Type B pancreatic cell (in vitro differentiated cells): ENCODE measurements at places on chromosomes 6 and 20.

DNA sequence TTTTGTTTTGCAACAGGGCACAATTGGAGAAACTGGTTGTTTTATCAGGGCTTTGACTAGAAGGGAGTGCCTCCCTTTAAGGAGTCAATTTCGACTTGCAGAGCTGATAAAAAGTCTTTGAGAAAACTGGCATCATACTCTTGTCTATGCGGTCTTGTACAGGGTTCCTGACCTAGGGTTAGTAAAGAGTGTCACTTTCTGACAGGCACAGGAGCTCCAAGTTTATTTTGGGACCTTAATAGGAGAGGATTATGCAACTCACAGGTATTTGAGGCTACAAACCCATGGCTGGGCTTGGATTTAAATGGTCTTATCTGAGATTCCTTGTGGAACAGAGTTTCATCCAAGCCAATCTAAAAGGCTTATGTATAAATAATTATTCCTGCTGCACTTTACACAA is 365.4 kb downstream of the HTR1B start:
- no peak for DNase-seq
- no peak overlapping the region for H3K4me3 ChIP-seq
- peaks cover 4% of the 10 kb centered on the region for H3K4me1 ChIP-seq
- no peaks in the 10 kb centered on the region for H3K27me3 ChIP-seq

GRCh38 chr20:53671370-53671769 is 77.7 kb upstream of the ZNF217 start:
- DNase-seq, result no peak
- H3K36me3 ChIP-seq, result no peaks in the 10 kb centered on the region
- no peaks in the 10 kb centered on the region for H3K4me1 ChIP-seq
- H3K27me3 ChIP-seq, result no peaks in the 10 kb centered on the region

GRCh38 chr6:145891126-145891525 is 73.0 kb downstream of the SHPRH start:
- H3K27me3 ChIP-seq, result no peaks in the 10 kb centered on the region
- H3K4me3 ChIP-seq, result no peak overlapping the region
- H3K36me3 ChIP-seq, result peaks cover 26% of the 10 kb centered on the region
- H3K4me1 ChIP-seq, result no peaks in the 10 kb centered on the region

DNA sequence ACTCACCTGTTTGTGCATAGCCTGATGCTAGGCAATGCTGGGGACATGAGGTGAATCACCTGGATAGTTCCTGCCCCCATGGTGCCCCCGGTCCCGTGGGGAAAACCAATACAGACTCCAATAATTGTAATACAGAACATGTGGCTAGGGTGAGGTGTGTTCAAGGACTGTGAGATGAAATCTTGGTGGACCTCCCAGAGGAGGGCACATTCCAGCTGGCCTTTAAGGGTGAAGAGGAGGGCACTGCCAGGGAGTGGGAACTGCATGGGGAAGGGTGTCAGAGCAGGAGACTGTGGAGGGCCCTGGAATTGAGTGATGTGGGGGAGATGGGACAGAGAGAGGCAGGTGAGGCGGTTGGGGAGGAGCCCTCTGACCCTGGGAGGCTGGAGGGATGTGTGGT is 2.5 kb downstream of the COX4I2 start:
- no peaks in the 10 kb centered on the region for H3K36me3 ChIP-seq
- no peaks in the 10 kb centered on the region for H3K27me3 ChIP-seq
- DNase-seq, result no peak
- peaks cover 7% of the 10 kb centered on the region for H3K4me1 ChIP-seq
- H3K27ac ChIP-seq, result peak overlapping the region; percentile 40

GRCh38 chr6:27795697-27796494 is 116.3 kb downstream of the OR2B2 start:
- H3K36me3 ChIP-seq, result no peaks in the 10 kb centered on the region
- peak overlapping the region; percentile 48 for H3K4me3 ChIP-seq
- no peak for DNase-seq
- H3K27me3 ChIP-seq, result peaks cover 8% of the 10 kb centered on the region
- H3K4me1 ChIP-seq, result peaks cover 17% of the 10 kb centered on the region

DNA sequence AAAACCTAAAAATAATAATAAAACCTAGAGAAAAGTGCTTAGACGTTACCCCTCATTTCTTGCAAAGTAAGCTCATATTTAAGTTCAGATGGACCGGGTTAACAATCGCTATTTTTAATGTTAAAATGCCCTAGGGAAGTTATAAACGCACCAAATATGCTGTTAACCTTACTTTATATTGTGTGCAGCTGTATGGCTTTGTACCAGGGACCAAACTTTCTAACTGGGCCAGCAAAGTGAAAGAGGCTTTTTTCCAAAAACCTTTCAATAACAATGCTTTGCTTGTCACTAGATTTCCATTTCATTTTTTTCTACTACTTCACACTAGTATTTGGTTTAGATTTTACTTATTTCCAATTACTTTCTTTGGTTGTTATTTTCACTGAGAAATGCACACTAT is 248.5 kb downstream of the FOXC1 start:
- peaks cover 4% of the 10 kb centered on the region for H3K36me3 ChIP-seq
- no peak overlapping the region for H3K4me3 ChIP-seq
- peaks cover 21% of the 10 kb centered on the region for H3K4me1 ChIP-seq
- H3K27ac ChIP-seq, result no peak overlapping the region
- no peak for DNase-seq

- H3K36me3 ChIP-seq, result no peaks in the 10 kb centered on the region
- no peaks in the 10 kb centered on the region for H3K27me3 ChIP-seq
- H3K27ac ChIP-seq, result peak overlapping the region; percentile 88
- no peak for DNase-seq
- peaks cover 72% of the 10 kb centered on the region for H3K4me1 ChIP-seq
Observed at GRCh38 chr6:2558098-2558680, 192.5 kb downstream of the MYLK4 start.

DNA sequence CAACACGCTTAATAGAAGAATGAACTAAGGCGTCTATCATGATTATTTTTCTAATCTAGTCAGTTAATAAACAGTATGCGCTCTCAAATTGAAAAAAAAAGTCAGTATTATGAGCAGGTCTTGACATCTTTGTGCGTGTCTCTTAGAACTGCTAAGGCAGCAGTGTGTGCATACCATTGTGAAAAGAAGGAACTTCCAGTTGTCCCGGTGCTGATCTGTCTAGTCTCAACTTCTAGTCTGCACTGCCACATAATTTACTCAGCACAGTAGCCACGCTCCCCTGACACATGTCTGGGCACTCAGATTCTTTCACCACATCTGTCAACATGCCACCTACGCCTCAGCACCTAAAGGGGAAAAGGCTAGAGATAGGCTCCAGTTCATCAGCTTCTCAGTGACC is 61.1 kb upstream of the SPDEF start:
- H3K27me3 ChIP-seq, result no peaks in the 10 kb centered on the region
- DNase-seq, result no peak
- H3K27ac ChIP-seq, result no peak overlapping the region

GRCh38 chr20:34300809-34301586 is 2.2 kb downstream of the AHCY start:
- DNase-seq, result no peak
- H3K4me3 ChIP-seq, result no peak overlapping the region
- peaks cover 5% of the 10 kb centered on the region for H3K36me3 ChIP-seq

GRCh38 chr6:34506718-34507117 is 40.8 kb downstream of the PACSIN1 start:
- no peaks in the 10 kb centered on the region for H3K27me3 ChIP-seq
- H3K4me1 ChIP-seq, result peaks cover 10% of the 10 kb centered on the region
- H3K27ac ChIP-seq, result no peak overlapping the region

DNA sequence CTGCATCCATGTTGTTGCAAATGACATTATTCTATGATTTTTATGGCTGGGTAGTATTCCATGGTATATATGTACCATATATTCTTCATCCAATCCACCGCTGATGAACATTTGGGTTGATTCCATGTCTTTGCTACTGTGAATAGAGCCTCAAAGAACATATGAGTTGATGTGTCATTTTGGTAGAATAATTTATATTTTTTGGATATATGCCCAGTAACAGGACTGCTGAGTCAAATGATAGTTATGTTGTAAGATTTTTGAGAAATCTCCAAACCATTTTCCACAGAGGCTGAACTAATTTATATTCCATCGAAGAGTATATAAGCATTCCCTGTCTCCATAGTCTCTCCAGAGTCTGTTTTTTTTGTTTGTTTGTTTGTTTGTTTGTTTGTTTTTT is 1373.5 kb downstream of the GRIK2 start:
- H3K27me3 ChIP-seq, result no peaks in the 10 kb centered on the region
- H3K4me3 ChIP-seq, result no peak overlapping the region
- no peak overlapping the region for H3K27ac ChIP-seq
- no peaks in the 10 kb centered on the region for H3K36me3 ChIP-seq
- peaks cover 16% of the 10 kb centered on the region for H3K4me1 ChIP-seq
- DNase-seq, result no peak

- no peak overlapping the region for H3K4me3 ChIP-seq
- no peaks in the 10 kb centered on the region for H3K27me3 ChIP-seq
- H3K4me1 ChIP-seq, result peaks cover 11% of the 10 kb centered on the region
- H3K27ac ChIP-seq, result no peak overlapping the region
- H3K36me3 ChIP-seq, result no peaks in the 10 kb centered on the region
Observed at GRCh38 chr6:2938632-2939083, 32.7 kb downstream of the SERPINB6 start.

GRCh38 chr20:4956200-4956810 is 45.0 kb downstream of the SLC23A2 start:
- peaks cover under 1% of the 10 kb centered on the region for H3K36me3 ChIP-seq
- H3K4me1 ChIP-seq, result peaks cover 14% of the 10 kb centered on the region
- H3K4me3 ChIP-seq, result no peak overlapping the region
- H3K27ac ChIP-seq, result no peak overlapping the region
- H3K27me3 ChIP-seq, result no peaks in the 10 kb centered on the region

DNA sequence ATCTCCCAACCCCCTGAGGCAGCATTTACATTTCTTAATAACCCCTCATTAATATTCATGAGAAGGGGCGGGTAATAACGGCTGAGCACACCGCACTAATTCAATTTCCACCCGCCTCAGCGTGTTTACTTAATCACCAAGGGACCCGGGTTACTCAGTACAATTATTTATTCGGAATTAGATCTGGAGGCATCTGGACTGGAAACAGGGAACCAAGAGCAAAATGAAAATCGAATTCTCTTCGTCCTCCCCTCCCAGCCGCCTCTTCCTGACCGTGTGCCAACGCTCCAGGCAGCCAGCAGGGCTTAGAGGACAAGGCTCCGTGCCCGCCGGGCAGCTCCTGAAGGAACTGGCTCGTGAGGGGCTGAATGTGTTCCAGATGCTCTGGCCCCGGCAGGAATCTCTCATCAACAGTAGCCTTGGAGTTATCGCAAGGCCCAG is 23.5 kb upstream of the CTNNBL1 start:
- no peak for DNase-seq
- peaks cover 57% of the 10 kb centered on the region for H3K27me3 ChIP-seq

DNA sequence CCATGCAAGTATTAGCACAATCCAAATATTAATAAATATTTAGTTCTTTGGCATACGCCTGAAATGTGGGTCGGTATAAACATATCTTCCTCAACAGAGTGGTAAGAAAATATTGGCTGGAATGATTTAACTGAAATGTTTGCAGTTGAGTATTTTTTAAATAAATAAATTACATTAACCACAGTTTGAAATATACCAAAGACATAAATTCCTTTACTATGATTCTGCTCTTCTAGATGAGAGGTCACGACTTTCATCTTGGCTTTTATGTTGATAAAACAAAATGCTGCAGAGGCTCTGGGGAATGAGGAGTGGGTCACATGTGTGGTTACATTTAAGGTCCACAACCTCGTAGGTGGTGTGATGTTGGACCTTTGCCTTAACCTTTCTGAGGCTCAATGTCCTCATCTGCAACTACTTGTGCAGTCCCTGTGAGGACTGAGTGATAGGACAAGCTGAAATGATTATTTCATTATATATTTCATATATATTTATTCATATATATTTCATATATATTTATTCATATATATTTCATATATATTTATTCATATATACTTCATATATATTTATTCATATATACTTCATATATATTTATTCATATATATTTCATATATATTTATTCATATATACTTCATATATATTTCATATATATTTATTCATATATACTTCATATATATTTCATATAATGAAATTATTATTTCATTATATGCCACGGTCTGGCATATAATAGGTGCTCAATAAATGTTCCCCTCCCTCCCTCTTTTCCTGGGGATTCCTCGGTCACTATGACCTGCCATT is 107.4 kb downstream of the SAMD5 start:
- no peak overlapping the region for H3K27ac ChIP-seq
- no peak overlapping the region for H3K4me3 ChIP-seq
- H3K4me1 ChIP-seq, result no peaks in the 10 kb centered on the region

- no peak for DNase-seq
- H3K27ac ChIP-seq, result peak overlapping the region; percentile 45
- H3K4me1 ChIP-seq, result peaks cover 13% of the 10 kb centered on the region
- peak overlapping the region; percentile 65 for H3K4me3 ChIP-seq
- H3K27me3 ChIP-seq, result peaks cover 14% of the 10 kb centered on the region
- H3K36me3 ChIP-seq, result no peaks in the 10 kb centered on the region
Observed at GRCh38 chr6:34462551-34462971, 3.3 kb upstream of the PACSIN1 start.

DNA sequence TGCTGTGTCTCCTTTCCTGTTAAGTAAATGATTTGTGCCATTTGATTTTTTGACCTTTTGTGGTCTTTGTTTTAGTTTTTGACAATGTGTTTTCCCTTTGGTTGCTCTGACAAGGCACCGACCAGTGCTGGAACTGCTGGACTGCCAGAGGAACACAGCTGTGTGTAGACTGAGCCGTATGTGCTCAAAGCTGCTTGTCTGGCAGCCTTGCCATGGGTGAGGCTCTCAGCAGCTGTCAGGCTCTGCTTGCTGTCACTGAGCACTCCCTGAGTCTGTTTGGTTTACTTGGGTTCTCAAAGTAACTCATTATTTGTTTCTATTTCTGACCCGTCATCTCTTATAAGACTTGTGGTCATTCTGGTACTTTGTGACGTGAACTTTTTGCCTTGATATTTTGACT is 15.1 kb upstream of the SNRPB start:
- no peak overlapping the region for H3K27ac ChIP-seq
- DNase-seq, result no peak
- H3K36me3 ChIP-seq, result peaks cover 33% of the 10 kb centered on the region

DNA sequence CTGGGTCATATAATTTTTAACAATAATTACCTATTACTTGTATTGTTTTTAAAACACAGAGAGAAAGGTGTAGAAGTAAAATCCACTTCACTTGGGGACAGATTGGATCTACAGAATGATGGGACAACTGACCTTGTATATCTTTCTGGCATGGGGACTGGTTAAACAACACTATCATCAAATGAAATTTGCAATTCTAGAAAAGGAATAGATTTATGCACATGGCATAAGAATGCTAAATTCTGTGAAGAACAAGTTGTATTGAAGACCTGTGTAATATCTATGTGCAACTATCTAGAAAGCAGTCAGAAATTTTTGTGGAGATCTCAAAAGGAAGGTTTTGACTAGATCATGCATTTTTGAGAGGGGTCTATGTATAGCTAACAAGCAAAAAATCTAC is 106.3 kb upstream of the BMP5 start:
- H3K36me3 ChIP-seq, result no peaks in the 10 kb centered on the region
- no peak for DNase-seq
- no peak overlapping the region for H3K4me3 ChIP-seq
- H3K27me3 ChIP-seq, result no peaks in the 10 kb centered on the region

- H3K27me3 ChIP-seq, result peaks cover 4% of the 10 kb centered on the region
- no peak overlapping the region for H3K4me3 ChIP-seq
- no peak for DNase-seq
- no peaks in the 10 kb centered on the region for H3K36me3 ChIP-seq
Observed at GRCh38 chr20:42484335-42484734, 705.4 kb downstream of the PTPRT start.

GRCh38 chr6:134405386-134406087 is 87.6 kb upstream of the SGK1 start:
- H3K27ac ChIP-seq, result no peak overlapping the region
- H3K4me1 ChIP-seq, result peaks cover 14% of the 10 kb centered on the region
- no peaks in the 10 kb centered on the region for H3K36me3 ChIP-seq
- no peak overlapping the region for H3K4me3 ChIP-seq
- no peak for DNase-seq
- peaks cover 4% of the 10 kb centered on the region for H3K27me3 ChIP-seq
